Suppressor macrophage (primary cell): ENCODE measurements at places on chromosomes 12 and 14.
A peak's percentile ranks its signal among the peaks of the same experiment; 100 is the strongest.

DNA sequence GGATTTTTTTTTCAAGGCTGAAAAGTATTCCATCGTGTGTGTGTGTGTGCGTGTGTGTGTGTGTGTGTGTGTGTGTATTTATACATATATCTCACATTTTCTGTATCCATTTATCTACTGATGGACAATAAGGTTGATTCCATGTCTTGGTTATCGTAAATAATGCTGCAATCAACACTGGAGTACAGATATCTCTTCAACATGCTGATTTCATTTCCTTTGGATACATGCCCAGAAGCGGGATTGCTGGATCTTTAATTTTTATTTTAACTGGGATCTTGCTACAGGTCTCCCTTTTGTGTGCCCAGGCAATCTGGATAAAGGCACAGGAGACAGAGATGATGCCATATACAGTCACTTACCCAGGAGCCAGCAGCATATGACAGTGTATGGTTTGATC is 338.1 kb downstream of the SOX5 start:
- no peak for DNase-seq

DNA sequence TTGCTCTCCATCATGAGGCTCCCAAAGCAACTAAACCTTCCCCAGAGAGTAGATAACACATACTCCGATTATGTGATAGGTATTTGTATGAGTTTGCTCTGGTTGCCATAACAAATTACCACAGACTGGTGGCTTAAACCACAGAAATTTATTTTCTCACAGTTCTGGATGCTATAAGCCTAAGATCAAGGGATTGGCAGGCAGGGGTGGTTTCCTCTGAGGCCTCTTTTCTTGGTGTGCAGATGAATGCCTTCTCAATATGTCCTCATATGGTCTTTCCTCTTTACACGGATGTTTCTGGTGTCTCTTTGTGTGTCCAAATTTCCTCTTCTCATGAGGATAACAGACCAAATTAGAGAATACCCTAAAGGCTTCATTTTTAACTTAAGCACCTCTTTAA is 285.8 kb upstream of the GRIP1 start:
- no peak for DNase-seq

- peak; percentile 81 for DNase-seq
Observed at GRCh38 chr12:47904713-47905709, at the start of gene VDR. Gene VDR, minus strand, starts transcription at chr12:47904994. Its CDS starts 25,881 bp downstream, at chr12:47879113.

- peak; percentile 83 for DNase-seq
Observed at GRCh38 chr12:6430124-6430989, 14.4 kb upstream of the CD27 start.

DNA sequence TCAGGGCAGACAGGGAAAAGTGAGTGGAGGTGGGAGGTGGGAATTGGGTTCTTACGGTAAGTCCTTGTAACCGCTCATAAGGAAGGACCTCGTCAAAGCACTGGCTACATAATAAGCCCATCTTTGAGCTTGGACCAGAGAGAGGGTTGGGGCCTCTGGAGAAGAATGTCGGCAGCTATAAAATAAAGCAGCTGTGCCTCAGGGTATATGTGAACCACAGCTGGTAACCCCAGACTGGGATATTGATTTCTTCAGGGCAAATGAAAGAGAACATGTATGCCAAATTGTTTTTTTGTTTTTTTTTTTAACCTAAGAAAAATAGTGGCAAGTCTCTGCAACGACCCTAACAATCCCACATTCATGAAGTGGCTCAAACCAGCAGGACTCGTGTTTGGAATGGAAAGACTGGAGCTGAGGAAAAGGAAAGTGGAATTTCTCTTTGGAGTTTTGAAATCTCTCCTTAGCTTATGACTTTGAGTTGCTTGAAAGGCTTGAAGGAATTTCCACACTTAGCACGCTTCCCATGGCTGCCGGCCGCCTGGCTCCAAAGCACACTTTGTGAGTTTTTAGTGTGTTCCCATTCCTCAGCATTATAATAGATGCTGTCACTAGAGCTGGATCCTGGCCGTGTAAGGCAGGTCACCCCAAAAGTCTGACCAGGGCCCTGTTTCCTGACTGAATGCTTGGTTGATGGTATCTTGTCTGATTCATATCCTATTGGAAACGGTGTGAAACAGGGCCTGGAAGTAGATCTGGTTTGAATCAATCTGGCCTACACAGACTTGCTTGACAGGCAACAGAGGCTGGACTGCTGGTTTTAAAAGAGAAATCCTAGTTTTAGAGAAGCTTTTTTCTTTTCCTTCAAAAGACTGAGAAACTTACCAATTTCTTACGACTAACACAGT is 244.7 kb downstream of the MSRB3 start:
- DNase-seq: no peak

GRCh38 chr12:54197431-54197909 is 8.7 kb upstream of the SMUG1 start:
- no peak for DNase-seq

GRCh38 chr14:94392510-94392935 is 4.1 kb upstream of the SERPINA1 start:
- DNase-seq: peak; percentile 83

DNA sequence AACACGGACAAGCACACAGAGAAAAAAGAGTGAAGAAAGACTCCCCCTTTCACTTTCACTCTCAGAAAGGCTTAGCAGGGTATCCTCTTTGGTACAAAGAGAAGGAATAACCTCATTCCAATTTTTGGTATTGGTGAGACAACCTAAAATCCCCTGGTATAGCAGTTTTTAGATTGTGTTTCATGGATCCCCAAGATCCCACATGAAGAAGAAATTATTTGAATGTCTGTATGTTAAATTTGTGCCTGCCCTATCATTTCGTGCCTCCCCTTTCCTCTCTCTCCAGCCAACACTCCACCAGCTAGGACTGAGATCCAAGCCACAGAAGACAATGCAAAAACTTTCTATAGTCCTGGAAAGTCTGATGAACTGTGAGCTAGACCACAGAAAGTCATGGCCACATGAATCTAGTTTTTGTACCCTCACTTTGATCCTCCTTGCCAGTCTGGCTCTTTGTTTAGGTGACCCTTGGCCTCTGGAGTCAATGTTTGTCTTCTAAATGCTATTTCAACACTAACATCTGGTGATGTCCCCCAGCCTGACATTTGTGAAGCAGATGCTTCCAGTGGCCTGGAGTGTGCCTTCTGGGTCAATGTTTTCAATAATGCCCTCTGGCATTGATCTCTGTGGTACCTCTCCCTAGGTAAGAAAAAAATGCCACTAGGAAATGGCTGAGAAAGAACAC is 181.9 kb upstream of the BMP4 start:
- DNase-seq: no peak

DNA sequence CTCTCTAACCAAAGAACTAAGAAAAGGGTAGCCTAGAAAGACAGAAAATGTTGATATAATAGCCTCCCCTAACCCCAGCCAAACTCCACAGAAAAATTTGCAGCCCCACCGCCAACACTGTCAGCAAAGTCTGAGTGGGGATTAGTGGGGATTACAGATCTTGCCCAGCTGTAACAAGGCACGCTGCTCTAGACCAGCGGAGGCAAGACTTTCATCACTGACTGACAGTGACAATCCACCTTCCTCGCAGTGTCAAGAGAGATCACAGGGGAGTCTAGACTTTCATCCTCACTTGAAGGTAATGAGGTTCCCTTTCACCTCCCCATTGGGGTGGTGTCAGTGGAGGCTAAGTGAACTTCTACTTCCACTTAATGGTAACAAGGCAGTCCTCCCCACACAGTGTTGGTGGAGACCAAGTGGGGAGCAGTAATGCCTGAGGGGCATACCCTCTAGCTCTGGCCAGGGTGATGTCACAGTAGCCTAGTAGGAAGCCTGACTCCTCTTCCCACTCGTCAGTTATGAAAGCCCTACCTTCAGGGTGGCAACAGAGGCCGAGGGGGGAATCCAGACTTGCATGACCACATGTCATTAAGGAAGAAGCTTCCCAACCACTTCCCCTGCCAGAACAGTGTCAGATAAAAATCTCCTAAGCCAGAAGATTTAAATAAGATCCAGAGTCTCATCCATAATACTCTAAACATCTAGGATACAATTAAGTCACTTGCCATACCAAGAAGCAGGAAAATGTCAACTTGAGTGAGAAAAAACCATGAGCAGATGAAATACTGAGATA is 91.7 kb upstream of the RASSF8 start:
- peak; percentile 85 for DNase-seq

DNA sequence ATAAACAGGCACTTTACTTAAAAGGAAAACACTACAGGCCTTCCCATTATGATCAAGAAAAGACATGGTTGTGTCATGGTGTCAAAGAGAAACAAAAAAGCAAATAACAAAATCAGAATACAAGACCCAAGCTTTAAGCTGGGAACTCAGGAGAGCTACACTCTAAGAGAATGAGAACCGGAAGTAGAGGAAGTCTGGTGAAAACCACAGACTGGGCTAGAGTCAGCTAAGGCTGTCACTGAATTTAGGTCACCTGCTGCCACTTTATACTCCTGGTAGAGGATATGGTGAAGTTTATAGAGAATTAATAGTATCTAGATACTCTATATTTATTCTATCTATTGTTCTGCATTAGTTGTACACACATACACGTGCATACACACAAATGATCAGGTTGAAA is 971.7 kb downstream of the FLRT2 start:
- DNase-seq: no peak

- no peak for DNase-seq
Observed at GRCh38 chr12:30048371-30048770, 264.6 kb upstream of the TMTC1 start.

DNA sequence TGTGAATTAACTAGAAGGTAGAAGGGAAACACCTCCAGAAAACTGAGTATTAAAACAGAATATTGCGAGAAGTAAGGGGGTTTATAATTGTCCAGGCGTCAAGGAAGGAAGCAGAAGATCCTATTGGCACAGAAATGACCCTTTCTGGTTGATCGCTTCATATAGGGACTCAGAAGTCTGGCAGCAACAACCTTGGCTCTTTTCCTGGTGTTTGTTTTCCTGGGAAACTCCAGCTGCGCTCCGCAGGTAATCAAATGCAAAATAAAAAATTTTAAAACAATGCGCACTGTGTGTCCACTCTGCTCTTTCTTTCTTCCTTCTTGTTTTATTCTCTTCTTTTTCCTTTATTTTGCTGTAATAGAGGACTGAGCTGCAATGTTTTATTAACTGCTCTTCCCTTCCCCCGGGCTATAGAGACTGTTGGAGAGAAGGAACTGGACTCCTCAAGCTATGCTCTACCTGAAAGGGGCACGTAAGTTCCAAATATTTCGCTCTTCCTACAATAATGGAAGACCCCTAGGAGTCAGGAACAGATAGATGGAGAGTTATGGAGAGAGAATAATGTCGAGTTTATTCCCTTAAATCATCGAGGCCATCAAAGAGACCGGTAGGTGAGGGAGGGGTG is 737 bp downstream of the SPX start:
- DNase-seq: no peak

GRCh38 chr12:86698641-86698980 is 442.4 kb upstream of the MGAT4C start:
- no peak for DNase-seq

GRCh38 chr12:58925111-58925611 is 4.9 kb upstream of the LRIG3 start:
- no peak for DNase-seq

GRCh38 chr12:9794484-9795093 is 32.7 kb upstream of the KLRF1 start:
- no peak for DNase-seq

GRCh38 chr14:71289536-71289935 is 382.3 kb downstream of the PCNX1 start:
- no peak for DNase-seq

DNA sequence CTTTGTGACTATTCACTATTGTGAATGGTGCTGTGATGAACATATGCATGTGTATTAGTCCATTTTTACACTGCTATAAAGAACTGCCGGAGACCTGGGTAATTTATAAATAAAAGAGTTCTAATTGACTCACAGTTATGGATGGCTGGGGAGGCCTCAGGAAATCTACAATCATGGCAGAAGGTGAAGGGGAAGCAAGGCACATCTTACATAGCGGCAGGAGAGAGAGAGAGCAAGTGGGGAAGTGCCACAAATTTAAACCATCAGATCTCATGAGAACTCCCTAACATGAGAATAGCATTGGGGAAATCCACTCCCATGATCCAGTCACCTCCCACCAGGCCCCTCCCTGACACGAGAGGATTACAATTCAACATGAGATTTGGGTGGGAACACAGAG is 90.8 kb downstream of the ATP23 start:
- no peak for DNase-seq

GRCh38 chr12:26101763-26102162 is 23.1 kb downstream of the BHLHE41 start:
- DNase-seq: peak; percentile 58

DNA sequence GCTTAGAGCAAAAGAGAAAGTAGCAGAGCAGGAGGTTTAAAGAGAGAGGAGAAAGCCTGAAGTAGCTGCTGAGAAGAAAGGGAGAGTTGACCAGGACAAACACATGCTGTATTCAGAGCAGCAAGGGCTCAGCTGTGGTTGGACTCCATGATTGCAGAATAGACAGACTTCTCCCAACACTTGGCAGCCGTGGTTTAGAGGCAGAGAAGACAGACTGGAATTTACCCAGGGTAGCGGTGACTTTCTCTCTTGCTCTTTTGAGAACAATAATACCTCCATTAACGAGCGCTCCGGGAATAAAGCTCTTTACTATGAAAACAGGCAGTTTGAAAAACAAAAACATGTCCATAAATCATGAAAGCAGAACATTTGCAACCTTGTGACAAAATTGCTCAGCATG is 21.4 kb upstream of the IGF1 start:
- DNase-seq: peak; percentile 18
